ENCODE measurements at places on chromosomes 2 and 18.

DNA sequence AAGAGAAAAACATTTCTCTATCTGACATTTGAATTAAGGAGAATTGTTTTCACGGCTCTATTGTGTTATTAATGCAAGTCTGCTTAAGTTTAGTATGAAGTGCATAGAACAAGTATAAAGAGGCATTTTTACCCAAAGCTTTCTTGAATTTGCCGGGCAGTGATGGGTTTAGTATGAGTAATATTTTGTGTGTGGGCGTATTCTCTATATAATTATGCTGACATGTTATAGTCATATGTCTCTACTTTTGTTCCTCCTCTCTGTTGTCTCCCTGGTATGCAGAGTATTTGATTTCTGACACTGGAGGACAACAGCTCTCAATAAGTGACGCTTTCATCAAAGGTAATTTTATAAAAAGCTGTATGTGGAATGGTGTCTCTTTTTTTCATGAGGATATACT lies 45.9 kb downstream of the PIKFYVE start:
- no peak for DNase-seq

DNA sequence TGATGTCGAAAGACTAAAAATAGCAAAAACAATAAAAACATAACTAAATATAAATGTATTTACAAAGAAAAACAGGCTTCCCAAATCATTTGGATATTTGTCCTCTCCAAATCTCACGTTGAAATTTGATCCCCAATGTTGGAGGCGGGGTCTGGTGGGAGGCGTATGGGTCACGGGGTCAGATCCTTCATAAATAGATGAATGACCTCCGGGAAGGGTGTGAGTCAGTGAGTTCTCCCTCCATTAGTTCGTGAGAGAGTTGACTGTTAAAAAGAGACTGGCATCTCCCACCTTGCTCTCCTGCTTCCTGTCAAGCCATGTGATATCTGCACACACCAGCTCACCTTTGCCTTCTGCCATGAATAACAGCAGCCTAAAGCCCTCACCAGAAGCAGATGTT lies 703.0 kb downstream of the TMEM182 start:
- no peak for DNase-seq

- no peak for DNase-seq
Observed at GRCh38 chr2:8376603-8377410, 305.0 kb upstream of the ID2 start.

DNA sequence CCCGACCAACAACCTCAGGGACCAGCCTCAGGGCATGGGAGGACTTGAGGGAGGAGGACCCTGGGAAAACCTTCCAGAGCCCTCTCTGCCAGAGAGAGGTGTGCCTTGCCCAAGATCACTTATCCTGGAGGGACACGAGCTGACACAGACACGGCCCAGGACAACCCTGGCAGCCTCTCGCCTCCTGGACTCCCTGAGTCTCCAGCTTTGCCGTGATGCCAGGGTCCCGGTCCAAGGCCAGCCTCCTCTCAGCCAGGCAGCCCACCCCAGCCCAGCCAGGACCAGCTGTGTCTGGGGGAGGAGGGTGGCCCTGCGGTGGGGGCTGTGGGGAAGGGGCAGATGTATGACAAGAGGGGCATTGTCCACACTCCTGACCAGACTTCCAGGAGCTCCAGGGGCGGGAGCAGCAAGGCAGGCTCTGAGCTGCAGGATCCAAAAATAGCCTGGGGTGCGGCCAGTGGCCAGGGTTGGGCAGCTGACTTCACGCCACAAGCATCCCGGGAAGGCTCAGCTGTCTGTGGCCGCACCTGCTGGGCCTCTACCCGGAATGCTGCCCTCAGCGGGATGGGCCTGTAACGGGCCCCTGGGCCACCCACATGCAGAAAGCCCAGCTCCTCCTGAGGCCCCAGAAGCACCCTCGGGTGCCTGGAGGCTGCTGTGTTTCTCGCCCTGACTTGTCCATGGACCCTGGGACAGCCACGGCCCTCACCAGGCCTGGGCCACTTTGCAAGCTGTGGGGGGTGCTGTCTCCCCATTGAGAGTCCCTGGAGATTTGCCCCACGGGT lies 65.5 kb upstream of the GPC1 start:
- DNase-seq: no peak

GRCh38 chr18:12088731-12089375 lies 4.8 kb upstream of the ANKRD62 start:
- DNase-seq: no peak

- no peak for DNase-seq
Observed at GRCh38 chr2:174846941-174847938, 83.0 kb upstream of the CHRNA1 start.

DNA sequence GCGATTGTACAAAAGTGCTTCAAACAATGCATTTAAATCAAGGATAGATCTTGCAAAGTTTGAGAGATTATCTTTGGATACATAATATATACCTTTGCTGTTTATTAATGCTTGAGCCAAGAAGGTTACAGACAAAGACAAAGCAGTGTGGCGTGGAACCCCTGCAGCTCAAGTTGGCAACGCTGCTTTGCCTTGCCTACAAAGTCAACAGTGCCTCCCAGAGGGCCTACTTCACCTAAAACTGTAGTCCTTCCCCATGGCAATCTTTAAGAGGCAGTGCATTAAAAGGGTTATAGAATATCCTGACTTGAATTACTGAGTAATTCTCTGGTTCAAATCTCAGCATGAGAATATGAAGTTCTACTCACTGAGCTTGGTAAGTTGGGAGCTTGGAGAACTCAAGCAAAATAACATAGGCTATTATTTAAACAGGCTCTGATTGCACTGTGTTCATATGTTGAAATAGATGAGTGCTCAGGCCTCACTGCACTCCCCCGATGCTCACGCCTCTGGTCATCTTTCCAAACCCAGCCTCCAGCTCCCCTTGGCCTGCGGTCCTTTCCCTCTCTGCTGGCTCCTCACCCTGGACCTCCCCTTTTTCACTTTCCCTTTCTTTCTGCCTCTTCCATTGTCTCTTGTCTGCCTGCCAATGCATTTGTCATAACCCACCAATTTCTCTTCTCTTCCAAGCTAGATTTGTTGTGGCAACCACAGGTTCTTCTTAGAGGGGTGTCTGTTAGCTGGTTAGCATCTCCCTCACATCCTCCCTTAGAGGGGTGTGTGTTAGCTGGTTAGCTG lies 96.5 kb downstream of the MYT1L start:
- no peak for DNase-seq

- DNase-seq: no peak
Observed at GRCh38 chr18:49098386-49098785, 147.6 kb upstream of the SMAD7 start.

GRCh38 chr2:182020286-182021070 lies 34.8 kb downstream of the PPP1R1C start:
- no peak for DNase-seq

GRCh38 chr2:152573168-152573567 lies 144.1 kb downstream of the PRPF40A start:
- no peak for DNase-seq

- no peak for DNase-seq
Observed at GRCh38 chr2:46615986-46616485, 136.7 kb downstream of the TMEM247 start.

DNA sequence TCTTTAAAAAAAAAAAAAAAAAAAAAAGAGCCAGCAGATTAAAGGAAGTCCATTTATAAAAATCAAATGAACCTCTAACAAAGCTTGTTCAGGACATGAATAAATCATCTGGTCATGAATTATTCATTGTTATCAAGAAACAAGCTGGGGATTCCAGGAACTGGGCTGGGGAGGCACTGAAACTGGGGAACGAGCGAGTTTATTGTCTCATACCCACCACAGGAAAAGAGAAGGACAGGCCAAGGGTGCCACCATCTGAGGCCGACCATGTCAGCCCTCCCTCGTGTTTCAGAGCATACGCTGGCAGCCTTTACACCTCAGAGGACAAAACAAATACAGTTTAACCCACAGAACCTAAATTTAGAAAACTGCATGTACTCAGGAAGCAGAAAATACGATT lies 164.2 kb downstream of the VWC2L start:
- DNase-seq: no peak

DNA sequence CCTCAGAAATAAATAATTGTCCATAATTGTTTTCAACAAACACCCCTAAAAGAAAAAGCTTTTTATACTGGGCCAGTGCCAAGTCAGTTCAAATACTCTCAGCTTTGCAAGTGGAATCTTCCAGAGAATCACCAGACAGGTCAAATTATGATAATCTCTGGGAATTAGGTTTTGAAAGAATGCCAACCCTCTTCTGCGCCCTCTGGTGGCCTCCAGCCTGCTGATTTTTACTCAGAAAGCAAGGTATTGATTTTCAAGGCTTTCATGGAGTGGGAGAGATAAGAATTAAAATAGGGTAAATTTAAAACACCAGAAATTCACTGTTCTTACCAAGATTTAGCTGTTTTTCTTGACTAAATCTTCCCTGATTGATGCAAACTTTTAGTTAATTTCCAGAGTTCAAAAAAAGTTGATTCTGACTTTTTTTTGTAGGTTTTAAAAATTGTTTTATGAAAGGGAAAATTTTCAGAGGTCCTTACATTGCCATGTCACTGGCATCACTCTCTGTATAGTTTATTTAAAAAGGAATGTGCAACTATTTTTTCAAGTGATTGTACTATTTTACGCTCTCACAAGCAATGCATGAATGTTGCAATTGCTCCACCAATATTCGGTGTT lies 282.9 kb upstream of the TNP1 start:
- no peak for DNase-seq

DNA sequence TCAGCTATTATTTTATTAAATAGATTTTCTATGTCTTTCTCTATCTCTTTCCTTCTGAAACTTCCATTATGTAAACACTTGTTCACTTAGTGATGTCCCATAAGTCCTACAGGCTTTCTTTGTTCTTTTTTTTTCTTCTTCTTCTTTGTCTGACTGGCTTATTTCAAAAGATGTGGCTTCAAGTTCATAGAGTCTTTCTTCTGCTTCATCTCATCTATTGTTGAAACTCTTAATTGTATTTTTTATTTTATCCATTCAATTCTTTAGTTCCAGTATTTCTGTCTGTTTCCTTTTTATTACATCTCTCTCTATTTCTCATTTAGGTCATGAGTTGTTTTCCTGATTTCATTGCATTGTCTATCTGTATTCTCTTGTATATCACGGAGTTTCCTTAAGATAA lies 38.5 kb downstream of the BOD1L2 start:
- DNase-seq: no peak

GRCh38 chr2:170141865-170142264 lies 36.1 kb upstream of the MYO3B start:
- DNase-seq: no peak

- no peak for DNase-seq
Observed at GRCh38 chr2:165009466-165009865, 54.1 kb upstream of the SLC38A11 start.

GRCh38 chr2:33107690-33108482 lies 161.1 kb downstream of the LTBP1 start:
- no peak for DNase-seq

DNA sequence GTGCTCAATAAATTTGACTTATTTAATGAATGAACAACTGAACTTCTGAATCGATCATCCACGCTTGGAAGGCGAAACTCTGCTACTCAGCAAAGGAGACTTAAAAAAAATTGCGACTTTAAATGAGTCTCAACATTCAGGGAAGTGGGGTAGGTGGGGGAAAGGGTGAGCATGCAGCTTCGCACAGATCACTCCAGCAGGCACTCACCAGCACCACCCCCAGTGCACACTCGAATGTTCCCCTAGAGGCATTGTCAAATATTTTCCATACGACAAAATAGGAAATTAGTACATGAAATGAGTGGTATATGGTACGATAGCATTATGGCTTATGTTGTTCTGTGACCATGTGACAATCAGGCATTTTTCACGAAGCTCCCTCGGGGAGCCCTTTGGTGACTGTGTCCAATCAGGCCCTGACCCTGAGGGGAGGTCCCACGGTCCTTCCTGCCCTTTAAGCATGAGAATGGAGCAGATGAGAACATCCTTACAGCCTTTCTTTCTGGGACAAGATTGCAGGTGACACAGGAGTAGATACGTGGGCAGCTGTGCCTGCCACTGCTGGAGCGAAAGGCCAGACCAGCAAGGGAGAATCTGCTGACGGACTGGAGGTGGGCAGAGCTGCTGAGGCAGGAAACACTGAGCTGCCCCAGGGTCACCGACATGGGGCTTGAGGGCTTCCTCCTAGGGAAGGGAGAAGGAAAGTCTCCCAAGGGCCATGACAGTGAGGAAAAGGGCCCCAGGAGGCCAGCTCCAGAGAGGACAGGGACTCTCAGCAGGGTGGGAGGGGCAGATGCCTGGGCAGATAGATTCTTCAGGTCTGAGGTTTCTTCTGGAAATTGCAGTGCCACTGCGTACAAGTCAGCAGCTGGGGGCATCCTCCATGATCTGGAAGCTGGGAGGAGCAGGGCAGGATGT lies 101.3 kb upstream of the ID2 start:
- DNase-seq: no peak

- no peak for DNase-seq
Observed at GRCh38 chr2:109331081-109331480, 202.1 kb downstream of the SH3RF3 start.

GRCh38 chr2:62152000-62152399 lies 43.9 kb upstream of the B3GNT2 start:
- no peak for DNase-seq

Data from stimulated activated CD4-positive, alpha-beta T cell treated with anti-CD3 and anti-CD28 coated beads, Interleukin-1b, Interleukin-23, amount 100 ng/mL, for 1 hour (primary cell).